ENCODE measurements at places on chromosomes 16 and 17.

- no peak for DNase-seq
Measured at GRCh38 chr16:72819345-72819744, 228.6 kb downstream of the ZFHX3 start.

GRCh38 chr16:72604375-72604774 lies 432.4 kb upstream of the PMFBP1 start:
- no peak for DNase-seq

GRCh38 chr16:60363566-60363965 lies 1629.5 kb upstream of the GOT2 start:
- DNase-seq = no peak

DNA sequence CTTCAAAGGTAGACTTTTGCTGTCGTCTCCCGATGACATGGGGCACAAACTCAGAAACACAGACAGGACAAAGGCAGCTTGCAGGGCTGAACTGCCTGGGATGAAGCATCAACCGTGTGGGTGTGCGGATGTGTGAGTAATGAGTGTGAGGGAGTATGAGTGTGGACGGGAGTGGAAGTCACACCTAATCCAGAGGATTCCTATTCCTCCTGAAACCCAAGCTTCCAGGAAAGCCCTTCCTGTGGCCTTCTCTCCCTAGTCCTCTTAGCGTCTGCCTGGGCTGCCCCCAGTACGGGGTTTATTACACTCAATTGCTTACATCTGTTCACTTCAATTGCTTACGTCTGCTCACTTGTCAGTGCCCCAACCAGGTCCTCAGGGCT lies 2.3 kb upstream of the IL4R start:
- DNase-seq = no peak

GRCh38 chr17:35028531-35029262 lies 34.8 kb downstream of the RFFL start:
- no peak for DNase-seq

DNA sequence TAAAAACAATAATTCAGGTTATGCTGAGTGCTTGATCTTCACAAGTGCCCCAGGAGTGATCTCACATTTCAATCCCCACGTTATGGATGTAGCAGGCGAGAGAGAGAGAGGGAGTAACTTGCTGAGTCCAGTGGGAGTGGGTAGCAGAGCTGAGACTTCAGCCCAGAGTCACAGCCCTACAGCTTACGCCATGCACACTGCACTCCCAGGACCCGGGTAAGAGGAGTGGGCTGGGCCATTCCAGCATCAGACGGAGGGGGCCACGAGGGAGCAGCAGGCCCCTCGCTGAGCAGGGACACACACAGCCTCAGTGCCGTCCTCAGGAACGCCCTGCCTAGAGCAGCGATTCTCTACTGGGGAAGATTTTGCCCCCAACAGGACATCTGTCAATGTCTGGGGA lies 9.8 kb upstream of the KIF19 start:
- no peak for DNase-seq

DNA sequence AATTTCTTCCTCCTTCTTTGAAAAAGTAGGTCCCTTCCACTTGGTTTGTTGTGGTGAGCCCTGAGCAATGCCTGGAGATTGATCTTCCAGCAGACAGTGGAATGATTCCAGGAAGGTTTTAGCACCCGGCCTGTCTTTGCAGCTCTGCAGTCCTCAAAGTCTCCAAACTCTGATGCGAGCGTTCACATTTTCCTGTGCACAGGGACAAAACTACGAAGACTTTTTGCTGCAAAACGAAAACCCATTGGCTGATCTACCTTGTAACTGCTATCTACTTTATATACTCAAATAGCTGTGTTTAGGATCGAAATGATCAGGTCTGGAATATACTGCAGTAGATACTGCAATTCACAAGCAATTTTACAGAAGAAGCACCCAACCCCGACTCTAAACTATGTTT lies 21.7 kb downstream of the G6PC1 start:
- DNase-seq = no peak
